ENCODE measurements at places on chromosomes 11 and 22. TPM values are rescaled to one million over a fixed set of nuclear protein-coding genes. Genes with fewer than 3 reads are reported as not detected.

Gene TXNRD2
- total RNA-seq: 29.8 TPM

Gene OR1S2
- not detected for total RNA-seq

Gene RBMXL2
- not detected for total RNA-seq

Gene C22orf31
- total RNA-seq: not detected

Gene OR52I2
- not detected for total RNA-seq
